ENCODE measurements at places on chromosomes 11 and 22.
A peak's percentile ranks its signal among the peaks of the same experiment; 100 is the strongest.

GRCh38 chr22:47041271-47042115 lies 279.0 kb downstream of the TBC1D22A start:
- no peak for DNase-seq

GRCh38 chr11:59175091-59175501 lies 3.2 kb downstream of the DTX4 start:
- no peak for DNase-seq

GRCh38 chr11:60757231-60757800 lies 649 bp downstream of the MS4A15 start:
- DNase-seq: no peak

GRCh38 chr22:22207845-22208564 lies 36.6 kb upstream of the VPREB1 start:
- DNase-seq: peak; percentile 51

DNA sequence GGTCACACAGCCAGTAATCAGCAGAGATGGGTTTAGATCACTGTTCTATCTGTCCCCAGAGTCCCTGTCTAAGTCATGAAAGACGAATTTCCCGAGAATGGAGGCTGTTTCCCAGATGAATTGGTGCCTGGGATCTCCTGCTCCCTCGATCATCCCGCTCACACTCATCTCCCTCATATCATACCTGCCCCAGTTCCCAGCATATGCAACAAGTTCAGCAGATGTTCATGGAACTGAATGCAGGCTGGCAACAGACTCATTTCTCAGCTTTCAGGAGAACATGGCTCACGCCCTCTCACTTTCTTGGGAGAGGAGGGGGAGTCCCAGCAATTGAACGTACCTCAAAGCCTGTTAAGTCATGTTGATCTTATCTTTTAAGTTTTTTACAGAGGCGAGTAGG lies 22.1 kb downstream of the CD6 start:
- DNase-seq: no peak

DNA sequence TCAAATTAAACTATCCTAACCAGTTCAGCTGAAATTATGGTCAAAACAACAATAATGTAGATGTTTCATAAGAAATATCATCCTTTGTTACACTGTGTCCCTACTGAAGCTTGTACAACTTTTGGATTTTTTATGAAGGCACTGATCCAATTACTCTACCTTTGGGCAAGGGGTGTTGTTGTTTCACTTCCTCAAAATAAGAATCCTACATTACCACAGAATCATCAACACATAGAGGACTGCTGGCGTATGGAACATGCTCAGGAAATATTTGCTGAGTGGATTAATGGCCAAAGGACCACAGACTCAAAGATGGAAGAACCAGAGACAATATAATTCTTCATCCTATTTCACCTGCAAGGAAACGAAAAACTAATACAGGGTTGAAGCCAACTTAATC lies 907.5 kb upstream of the CCDC90B start:
- DNase-seq: no peak

- no peak for DNase-seq
These were observed 29.8 kb downstream of the TOLLIP start for GRCh38 chr11:1279674-1280055.

- no peak for DNase-seq
These were observed 8.4 kb downstream of the BEST1 start for GRCh38 chr11:61958590-61958989.

GRCh38 chr22:25448435-25449051 lies 115.9 kb upstream of the GRK3 start:
- no peak for DNase-seq

- DNase-seq: no peak
These were observed 8.2 kb downstream of the MMP8 start for GRCh38 chr11:102716527-102716926.

GRCh38 chr11:61147791-61148620 lies 13.2 kb downstream of the VPS37C start:
- no peak for DNase-seq

DNA sequence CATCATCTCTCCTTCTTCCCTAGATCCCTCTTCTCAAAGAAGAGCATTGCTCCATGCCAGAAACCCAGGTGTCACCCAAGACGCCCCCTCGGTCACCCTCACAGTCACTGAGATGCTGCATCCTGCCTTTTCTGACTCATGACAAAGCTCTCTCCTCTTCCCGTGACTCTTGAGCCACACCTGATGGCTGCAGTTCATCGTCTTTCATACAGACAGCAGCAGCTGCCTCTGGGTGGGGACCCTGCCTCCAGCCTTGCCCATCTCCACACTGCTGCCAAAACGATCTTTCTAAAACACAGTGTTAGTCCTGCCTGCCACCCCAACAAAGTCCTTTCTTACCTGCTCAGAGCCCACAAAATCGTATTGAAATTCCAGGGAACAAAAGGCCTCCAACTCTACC lies 44.8 kb downstream of the BUD13 start:
- no peak for DNase-seq

GRCh38 chr22:19039796-19040280 lies 82.4 kb downstream of the DGCR2 start:
- no peak for DNase-seq

DNA sequence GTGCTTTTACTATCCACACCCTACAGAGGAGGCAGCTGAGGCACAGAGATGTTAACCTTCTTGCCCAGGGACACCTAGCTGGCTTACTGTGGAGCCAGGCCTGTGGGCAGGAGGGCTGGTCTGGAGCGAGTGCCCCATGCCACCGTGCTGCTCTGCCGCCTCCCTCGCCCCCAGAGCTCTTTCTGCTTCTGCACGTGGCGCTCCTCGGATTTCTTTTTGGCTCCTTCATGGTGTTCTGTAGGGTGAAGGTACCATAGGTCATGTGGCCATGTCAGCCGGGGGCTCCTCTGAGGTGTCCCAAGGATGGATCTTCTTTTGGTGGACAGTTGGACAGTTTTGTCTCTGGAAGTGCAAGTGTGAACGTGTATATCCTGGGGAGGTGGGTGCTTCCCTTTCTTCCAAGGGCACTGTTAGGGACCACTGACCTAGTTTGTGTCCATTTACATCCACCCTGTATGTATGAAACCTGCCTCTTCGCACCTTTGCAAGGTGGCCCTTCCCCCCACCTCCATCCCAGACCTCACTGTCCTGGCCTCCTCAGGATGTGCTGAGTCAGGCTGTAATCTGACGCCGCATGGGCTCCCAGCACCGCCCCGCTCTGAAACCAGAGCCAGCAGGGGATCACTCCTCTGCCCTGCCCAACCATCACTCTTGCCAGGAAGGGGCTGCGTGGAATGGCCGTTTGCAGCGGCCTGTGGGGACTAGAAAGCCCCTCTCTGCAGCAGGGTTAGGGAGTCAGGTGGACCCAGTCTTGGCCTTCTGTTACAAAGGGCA lies 31.7 kb downstream of the POLR3H start:
- no peak for DNase-seq

GRCh38 chr11:112539741-112540140 lies 279.1 kb upstream of the PLET1 start:
- no peak for DNase-seq

- no peak for DNase-seq
These were observed 1005.8 kb upstream of the CCDC90B start for GRCh38 chr11:84292006-84292405.

- DNase-seq: no peak
These were observed 74.4 kb downstream of the SLC36A4 start for GRCh38 chr11:93123351-93123898.

DNA sequence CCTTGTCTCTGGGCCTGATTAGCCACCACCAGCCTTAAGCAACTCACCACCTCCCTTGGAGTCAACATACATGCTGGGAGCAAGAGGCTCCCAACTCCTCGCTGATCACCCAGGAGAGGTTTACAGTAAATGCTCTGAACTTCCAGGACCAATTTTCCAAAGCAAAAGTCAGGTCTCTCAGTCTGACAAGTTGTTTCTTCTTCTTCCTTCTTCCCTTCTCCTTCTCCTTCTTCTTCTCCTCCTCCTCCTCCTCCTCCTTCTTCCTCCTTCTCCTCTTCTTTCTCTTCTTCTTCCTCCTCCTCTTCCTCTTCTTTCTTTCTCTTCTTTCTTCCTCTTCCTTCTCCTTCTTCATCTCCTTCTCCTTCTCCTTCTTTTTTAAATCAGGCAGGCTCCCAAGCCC lies 148.2 kb downstream of the NECTIN1 start:
- DNase-seq: no peak

GRCh38 chr11:82117362-82117761 lies 616.3 kb downstream of the FAM181B start:
- DNase-seq: no peak

- DNase-seq: no peak
These were observed 12.6 kb downstream of the UPB1 start for GRCh38 chr22:24507716-24508115.

GRCh38 chr11:74988541-74989259 lies at the start of gene NEU3:
NEU3 (plus strand) TSS chr11:74988933; CDS start chr11:74989061, 128 bp downstream.
- peak; percentile 91 for DNase-seq
